Inflammatory macrophage treated with lipopolysaccharide for 1 hour (primary cell): ENCODE measurements at places on chromosomes 11 and 22.

GRCh38 chr11:96986516-96986915 is 596.7 kb downstream of the JRKL start:
- DNase-seq = no peak

DNA sequence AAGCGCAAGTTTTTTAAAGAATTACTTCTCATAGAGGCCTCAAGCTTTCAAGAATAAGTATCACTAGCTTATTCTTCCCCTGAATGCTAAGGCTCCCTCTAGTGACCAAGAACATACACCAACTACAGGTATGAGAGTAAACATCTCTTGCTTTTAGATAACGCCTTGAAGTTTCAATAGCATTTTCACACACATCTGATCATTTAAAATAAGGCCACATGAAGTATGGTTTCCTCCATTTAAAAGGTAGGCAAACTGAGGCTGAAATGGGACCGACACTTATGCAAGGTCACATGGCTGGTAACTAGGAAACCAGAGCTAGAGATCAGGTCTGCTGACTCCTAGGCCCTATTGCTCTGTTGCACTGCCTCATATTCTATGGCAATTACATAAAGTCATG is 66.5 kb downstream of the CCDC34 start:
- DNase-seq = no peak

DNA sequence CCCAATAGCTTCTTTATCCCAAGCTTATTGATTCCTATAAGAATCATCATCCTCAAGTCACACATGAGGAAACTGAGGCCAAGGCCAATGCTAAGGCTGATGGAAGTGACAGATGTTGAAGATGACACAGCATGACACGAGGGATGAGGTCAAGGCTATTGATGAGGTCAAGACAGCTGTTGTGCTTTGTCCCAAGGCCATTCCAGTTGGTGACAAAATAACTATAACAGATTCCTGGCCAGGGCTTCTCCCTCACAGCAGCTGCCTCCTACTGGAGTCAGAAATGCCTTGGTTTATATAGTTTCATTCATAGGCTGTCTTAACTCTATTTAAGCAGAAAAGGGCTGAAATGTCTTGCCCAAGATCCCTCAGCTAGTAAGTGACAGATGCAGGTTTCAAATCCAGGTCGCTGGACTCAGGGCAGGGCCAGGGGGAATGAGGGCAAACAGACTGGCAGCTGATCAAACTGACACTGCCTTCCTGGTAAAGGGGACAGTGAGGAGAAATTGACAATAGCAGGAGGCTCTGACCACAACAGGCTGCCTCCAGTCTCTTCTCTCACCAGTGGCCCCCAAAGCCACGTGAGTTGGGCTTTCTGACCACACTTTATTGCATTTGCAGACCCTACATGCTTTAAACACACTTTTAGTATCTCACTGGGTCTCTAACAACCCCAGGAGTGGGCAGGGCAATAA is 16.5 kb downstream of the MIF start:
- DNase-seq = no peak

GRCh38 chr11:17154409-17155159 is 53.2 kb downstream of the PIK3C2A start:
- DNase-seq = peak; percentile 14

DNA sequence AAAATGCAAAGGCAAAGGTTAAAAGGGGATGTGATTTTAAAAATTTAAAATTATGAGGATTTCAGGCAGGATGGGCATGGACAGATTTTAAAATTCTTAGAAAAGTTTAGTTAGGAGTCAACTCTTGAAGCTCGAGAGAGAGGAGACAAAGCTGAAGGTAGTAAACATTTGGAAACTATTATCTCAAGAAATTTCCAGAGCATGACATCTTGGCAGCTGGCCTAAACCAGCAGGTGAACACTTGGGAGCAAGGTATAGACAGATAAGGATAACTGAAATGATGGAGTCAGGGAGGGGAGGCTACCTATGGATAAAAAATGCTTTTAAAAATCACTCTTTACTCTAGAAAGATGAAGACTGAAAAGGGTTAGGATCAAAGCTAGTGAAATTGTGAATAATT is 13.7 kb downstream of the POU2AF3 start:
- no peak for DNase-seq

GRCh38 chr11:69702769-69703452 is 911 bp downstream of the FGF19 start:
- no peak for DNase-seq

GRCh38 chr11:44470854-44471253 is 94.6 kb upstream of the CD82 start:
- no peak for DNase-seq

DNA sequence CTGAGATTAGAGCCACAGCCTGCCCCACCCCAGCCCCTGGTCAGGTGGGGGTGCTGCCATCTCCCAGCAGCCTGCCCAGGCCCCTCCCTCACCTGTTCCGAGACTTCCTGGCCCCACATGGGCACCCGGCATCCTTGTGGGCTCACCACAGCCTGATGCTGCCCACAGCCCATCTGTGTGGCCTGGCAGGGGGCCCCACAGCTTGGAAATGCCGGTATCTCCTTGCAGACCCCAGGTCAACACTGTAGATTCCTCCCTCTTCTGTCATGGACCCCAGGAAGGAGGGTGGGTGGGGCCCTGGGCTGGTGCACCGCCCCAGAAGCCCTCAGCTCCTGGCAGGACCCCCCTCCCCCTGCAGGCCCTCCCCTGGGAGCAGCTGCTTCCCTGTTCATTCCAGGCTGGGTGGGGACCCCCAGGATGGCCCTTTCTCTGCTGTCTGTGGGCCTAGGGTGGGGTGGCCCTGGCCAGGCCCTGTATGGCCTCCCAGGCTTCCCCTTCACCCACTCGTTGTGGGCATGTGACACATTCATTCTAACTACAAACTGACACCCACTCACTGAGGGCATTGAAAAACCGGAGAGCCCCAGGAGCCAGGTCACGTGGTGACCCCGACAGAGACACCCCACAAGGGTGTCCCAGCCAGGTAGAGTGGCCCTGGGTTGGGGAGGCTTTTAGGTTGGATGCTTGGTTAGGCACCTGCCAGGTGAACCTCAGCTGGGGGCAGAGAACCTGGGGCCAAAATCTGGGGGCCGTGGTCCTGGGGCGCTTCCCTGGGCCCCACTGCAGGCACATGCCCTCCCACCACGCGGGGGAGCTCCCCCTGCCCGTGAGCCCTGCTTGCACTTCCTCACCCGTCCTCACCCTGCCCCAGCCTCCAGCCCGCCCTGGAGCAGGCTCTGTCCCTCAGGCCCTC is 44.1 kb upstream of the CCDC188 start:
- peak; percentile 86 for DNase-seq

DNA sequence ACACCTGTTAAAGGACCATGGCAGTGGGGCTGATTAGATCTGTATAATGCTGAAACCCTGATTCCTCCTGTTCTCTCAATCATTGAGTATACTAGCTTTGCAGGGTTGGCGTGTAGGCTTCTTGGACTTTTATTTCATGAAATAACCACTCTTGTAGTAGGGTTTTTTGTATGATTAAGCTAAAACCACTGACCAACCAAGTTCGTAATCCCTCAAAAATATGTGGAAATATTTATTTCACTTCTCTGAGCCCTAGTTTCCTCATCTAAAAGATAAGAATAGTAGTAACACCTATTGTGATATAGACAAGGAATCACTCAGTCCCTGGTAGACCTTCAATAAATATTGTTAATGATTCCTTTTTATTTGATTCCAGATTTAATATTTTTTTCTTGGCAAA is 4.2 kb downstream of the API5 start:
- peak; percentile 25 for DNase-seq

DNA sequence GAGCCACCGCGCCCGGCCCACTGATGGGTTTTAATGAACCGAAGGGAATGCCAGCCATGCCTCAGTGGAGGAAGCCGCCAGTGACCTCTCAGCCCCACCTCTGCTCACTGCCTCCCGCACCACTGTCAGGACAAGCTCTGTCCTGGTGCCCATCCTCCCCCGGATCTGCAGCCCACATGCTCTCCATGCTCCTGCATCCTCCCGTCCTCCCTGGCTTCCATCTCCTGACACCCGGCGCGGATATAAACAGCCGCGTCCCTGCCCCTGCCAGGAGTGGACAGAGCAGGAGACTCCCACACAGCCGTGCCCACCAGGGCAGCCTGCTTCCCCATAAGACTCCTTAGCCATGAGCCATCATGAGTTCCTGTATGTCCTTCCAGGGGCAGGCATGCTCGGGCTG is 26.9 kb downstream of the MACROD1 start:
- DNase-seq = no peak

GRCh38 chr22:23270212-23270733 is 90.0 kb downstream of the BCR start:
- DNase-seq = no peak

DNA sequence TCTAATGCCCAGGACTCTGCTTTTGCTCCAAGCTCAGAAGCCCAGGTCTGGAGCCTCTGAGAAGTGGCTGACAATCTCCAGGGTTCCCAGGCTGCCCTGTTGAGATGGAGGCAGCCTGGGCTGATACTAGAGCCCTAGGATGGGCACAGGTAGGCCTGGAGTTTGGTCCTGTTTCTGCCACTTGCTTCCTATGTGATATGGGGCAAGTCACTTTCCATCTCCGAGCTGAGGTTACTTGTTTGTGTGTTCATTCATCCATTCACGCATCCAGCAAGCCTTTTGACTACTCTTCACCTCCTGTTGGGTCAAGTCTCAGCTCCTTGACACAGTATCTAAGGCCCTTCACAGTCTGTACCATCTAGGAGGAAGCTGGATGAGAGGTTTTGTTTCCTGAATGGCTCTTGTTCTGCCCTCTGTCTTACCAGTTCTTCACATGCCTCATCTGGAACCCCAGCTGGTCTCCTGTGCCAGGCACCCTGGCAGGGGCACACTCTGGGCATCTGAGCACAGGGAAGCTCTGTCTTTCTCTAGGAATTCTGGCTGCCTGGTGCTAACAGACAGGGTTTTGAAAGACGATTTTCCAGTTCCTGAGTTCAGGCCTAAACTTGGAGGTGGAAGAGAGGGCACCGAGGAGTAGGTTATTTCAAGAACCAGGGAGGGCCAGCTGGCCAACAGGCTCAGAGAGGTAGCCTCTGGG is 53.2 kb upstream of the AMPD3 start:
- no peak for DNase-seq

GRCh38 chr11:95100856-95101507 is 11.3 kb downstream of the ENDOD1 start:
- DNase-seq = no peak

DNA sequence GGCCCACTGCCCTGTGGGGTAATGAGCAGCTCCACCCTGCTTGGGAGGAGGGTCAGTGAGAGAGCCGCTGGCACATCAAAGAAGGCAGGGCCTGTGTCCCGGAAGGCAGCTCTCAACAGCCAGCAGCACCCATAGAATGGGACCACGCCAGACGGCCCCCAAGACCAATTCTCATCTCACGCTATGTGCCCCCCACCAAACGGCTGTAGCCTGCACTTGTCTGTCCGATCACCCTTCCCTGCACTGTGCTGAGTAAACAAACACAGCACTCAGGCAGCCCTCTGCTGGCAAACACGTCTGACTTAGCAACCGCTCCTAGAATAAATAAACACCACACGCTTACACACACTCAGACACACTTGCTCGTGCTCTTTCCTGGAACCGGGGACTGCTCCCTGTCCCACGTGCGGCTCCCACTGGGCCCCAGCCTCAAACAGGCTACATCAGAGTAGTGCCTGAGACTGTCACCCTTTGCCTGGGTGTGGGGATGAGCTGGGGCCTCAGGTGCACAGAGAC is 53.2 kb upstream of the CDON start:
- no peak for DNase-seq

- no peak for DNase-seq
Measured at GRCh38 chr22:44605486-44605885, 96.5 kb upstream of the PRR5 start.

- DNase-seq = no peak
Measured at GRCh38 chr22:37290737-37291136, 8.4 kb downstream of the CYTH4 start.

DNA sequence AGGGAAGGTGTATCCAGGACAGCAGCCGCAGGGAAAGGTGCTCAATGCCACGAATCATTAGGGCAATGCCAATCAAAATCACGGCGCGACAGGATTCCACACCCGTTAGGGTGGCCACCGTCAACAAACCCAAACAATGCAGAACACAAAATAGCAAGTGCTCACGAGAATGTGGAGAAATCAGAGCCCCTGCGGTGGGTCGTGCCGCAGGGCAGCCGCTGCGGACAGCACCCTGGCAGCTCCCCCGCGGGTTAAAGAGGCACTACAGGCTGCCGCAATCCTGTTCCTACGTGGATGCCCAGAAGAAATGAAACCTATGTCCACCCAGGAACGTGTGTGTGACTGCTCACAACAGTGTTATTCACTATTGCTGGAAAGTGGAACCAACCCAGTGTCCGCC is 17.1 kb upstream of the TH start:
- DNase-seq = no peak

- DNase-seq = no peak
Measured at GRCh38 chr11:78033040-78033439, 10.0 kb upstream of the KCTD14 start.

GRCh38 chr11:121452609-121453150 is at the start of gene SORL1-AS1:
Gene SORL1-AS1, minus strand, starts transcription at chr11:121452967.
- DNase-seq = no peak

DNA sequence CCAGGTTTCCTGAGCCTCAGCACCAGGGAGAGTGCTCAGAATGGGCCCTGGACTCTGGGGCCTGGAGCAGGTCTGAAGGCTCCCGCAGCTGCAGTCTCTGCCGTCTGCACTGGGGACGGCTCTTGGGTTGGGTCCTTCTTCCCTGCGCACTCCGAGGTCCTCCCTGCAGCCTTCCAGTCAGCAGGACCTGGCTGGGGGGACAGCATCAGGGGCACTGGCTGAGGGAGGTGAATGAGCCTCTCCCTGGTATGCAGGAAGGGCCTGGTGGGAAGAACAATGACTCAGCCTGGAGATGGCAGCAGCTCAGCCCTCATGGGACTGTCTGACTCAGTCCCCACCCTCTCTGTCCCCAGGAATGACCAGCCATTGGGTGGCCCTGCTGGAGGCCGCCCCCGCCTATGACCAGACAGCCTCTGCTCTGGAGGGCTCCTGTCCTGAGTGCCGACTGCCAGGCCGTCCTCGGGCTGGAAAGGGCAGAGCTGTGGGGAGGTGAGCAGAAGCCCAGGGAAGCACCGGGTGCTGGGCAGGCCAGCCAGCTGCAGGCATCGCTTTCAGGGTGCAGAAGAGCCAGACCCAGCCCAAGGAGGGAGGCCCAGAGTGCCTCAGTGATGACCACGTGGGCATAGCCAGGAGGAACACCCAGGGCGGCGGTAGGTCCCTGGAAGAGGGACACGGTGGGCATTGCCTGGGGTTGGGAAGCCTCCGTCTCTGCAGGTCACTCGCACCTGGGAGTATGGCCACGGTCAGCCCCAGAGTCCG is 455.0 kb downstream of the BRD1 start:
- DNase-seq = peak; percentile 51

GRCh38 chr11:110431051-110431672 is 1.4 kb downstream of the FDX1 start:
- peak; percentile 38 for DNase-seq

DNA sequence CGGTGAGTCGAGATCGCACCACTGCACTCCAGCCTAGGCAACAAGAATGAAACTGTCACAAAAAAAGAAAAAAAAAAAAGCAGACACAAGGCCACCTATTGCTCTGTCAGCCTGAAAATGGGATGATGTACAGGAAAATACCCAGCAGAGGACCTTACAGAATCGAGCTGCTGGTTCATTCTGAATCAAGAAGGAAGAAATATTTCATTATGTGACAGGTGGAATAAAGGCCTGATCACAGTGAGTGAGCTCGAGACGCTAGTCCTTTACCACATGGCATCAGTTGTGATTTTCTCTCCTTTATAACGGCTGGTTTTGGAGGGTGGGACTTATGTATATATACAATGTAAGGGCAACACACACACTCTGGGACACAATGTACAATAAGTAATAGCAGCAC is 340.0 kb downstream of the LARGE1 start:
- DNase-seq = no peak
